ENCODE measurements at places on chromosomes 2 and 18.

DNA sequence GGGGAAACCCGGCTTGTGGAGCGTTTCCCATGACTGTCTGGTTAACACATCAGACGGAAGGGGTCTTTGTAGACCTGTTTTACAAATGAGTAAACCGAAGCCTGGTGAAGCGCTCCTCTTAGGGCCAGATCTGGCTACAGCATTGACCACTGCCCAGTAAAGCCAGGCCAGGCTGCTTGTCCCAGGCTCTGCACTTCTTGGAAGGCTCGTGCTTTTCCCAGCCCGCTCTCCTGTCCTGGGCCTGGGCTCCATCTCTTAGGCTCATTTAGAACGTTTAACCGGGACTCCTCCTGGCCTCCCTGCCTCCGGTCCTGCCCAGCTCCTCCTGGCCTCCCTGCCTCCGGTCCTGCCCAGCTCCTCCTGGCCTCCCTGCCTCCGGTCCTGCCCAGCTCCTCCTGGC, 4.8 kb downstream of the GPC1 start:
- DNase-seq, result no peak

- no peak for DNase-seq
These were observed 7.6 kb downstream of the SDC1 start for GRCh38 chr2:20217041-20217970.

- no peak for DNase-seq
These were observed 176.5 kb upstream of the SPRED2 start for GRCh38 chr2:65608916-65609315.

GRCh38 chr2:177275040-177275742, 10.7 kb upstream of the NFE2L2 start:
- no peak for DNase-seq

- DNase-seq, result no peak
These were observed 10.6 kb downstream of the MC5R start for GRCh38 chr18:13834496-13835015.

DNA sequence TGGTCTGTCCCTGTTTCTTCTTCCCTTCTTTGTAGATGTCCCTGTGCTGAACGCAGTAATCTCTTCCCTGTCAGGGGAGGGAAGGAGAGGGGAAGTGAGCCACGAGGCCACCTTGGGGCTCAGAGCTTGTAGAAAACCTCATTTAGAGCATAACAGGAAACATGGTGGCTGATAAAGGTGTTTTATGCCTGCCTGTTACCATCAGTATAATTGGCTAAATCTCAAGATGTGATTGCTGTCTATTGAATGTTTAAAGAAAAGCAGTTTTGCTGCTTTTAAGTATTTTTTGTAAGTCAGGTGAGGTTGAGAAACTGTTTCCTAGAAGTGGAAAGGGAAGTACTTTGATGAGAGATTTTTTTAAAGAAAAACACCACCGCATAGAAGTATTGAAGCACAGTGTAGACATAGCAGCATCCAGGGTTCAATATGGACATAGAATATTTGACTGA, 59.7 kb upstream of the PDK1 start:
- DNase-seq, result peak; percentile 40

DNA sequence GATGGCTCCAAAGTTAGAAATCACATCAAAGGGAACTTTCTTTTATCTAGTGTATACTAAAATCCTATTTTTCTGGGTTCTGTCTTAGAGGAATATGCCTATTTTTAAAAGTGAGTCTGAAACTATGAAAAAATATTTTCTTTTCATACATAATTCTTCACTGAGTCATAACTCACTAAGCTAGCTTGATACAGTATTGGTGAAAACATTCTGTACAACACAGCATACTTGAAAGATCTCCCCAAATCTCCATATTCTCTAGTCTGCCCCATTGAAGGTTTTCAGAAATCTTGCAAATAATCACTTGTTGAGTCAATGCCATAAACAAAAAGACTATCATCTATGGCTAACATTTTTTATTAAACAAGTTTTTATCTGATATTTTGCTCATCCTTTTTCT, 44.5 kb downstream of the COL3A1 start:
- DNase-seq, result no peak

DNA sequence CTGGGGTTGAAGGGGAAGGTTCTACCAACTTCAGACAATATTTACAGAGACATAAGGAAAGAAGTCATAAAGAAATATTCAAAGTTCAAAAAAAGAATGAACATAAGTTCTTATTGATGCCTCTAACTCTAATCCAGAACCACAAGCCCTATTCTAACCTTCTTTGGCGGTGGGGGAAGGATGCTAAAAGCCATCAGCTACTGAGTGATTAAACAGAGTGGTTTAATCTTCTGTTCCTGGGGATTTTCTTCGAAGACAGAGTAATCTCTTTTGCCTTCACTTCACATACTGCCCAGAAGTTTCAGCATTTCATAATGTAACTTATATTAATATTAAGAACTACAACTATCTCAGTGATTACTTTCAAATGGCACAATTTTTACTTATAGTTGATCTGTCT, 51.2 kb upstream of the TXNDC2 start:
- no peak for DNase-seq

DNA sequence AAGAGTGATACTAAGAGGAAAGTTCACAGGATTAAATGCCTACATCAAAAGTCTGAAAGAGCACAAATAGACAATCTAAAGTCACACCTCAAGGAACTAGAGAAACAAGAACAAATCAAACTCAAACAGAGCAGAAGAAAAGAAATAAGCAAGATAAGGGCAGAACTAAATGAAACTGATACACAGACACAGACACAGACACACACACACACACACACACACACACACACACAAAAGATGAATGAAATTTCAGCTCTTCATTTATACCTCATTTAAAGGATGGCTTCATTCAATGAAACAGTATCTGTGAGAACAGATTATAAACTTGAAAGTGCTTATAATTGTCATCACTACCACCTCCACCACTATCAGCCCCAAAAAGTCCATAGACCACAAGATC, 428.9 kb downstream of the MBD2 start:
- DNase-seq, result no peak

GRCh38 chr2:20430461-20431300, 16.2 kb upstream of the RHOB start:
- DNase-seq, result no peak

GRCh38 chr2:72090271-72090720, 57.4 kb downstream of the CYP26B1 start:
- DNase-seq, result no peak

GRCh38 chr2:4140281-4140970, 437.1 kb downstream of the DCDC2C start:
- DNase-seq, result no peak

DNA sequence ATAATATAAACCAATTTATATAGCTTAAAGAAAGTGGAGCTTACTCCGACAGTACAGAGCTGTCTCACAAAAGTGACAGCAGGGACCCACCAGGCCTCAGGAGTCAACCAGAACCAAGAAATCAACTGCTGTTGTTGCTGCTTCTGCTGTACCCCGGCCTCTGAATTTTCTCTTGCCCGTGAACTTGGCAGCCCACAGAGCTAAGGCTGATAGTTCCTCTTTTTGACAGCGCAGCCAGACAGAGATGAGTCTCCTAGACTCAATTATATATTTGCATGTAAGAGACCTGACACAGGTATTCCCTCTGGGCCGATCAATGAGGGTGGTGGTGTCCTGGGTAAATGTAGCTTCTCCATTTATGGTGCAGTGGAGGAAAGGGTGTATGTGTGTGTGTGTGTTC, 109.4 kb downstream of the KCTD1 start:
- DNase-seq, result no peak

GRCh38 chr2:126990200-126990599, 91.5 kb downstream of the TEX51 start:
- DNase-seq, result no peak

- no peak for DNase-seq
These were observed 46.4 kb downstream of the PCBP1 start for GRCh38 chr2:70133491-70134322.

GRCh38 chr2:16040271-16041010, 100.1 kb downstream of the MYCN start:
- DNase-seq, result no peak

DNA sequence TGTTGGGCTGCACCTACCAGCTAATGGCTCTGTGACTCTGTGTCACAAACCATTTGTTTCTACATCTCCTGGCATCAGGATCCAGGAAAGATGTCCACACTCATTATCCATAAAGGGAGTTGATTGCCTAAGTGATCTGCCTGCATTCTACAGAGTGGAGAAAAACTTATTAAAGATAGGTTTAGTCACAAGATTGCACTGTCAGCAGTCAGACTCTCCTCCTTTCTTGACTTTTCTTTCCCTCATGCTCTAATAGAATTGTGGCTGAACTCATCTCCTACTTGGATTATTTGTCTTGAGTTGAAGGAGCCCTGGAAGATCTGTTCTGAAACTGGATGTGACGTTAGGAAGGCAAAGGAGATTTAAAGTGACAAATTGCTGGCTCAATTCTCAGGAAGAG, 152.7 kb downstream of the SLC8A1 start:
- no peak for DNase-seq

DNA sequence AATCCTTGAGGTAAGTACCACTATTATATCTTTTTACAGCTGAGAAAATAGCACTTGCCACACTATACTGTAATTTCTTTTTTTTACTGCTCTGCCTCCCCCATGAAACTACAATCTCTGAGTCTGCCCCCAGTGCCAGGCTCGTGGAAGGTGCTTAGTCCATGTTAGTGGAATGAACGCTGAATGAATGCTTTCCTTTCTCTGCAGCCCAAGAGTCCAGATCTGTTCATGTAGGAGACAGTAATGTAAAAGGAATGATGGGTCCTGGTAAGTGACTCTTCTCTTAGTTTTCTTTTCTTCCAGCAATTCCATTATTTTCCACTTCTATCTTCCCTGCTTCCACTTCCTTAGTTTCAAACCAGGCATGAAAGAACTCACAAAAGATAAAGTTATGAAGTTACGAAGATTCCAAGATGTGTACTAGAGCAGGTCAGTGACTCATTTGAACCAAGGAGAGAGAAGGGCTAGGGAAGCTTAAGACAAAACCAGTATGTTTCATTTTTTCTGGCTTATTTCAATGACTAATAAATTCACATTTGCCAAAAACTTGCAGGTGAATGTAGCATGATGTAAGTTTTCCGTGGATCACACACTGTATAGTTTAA, 46.0 kb downstream of the ARHGEF33 start:
- DNase-seq, result no peak

DNA sequence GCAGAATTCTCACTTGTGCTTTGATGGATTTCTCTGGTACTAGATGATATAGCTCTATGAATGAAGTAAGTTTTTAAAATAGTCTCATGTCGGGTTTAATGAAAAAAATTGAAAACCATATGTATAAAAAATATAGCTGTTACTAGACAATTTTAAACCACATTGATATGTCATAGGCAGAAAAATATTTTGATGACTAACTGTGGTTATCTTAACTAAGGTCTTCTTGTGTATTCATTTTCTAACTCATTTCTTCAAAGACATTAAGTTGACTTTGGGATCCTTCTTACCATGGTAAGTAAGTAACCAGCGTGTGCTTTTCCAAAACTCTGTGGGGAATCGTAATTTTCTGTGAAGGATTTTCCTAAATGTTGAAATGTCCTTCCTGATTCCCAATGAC, 160.9 kb upstream of the COL3A1 start:
- no peak for DNase-seq

GRCh38 chr2:23350792-23351355, 34.1 kb upstream of the KLHL29 start:
- DNase-seq, result no peak

DNA sequence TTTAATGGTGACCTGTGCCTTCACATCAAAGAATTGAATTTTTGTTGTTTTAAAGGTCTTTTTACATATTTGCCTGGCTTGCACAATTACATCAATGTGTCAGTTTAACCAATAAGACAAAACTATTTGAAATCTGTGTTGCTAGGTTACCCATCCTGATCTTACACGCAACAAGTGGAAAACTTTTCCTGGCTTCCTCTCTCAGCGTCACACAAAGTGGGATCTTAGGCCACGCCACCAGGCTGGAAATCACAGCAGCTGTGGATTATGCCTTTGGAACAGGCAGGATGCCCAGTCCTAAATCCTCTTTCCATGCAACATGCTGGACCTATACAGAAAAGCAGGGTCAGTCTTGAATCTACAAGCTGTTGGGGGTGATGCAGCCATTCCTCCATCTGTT, 298.2 kb upstream of the HNRNPA3 start:
- no peak for DNase-seq

- DNase-seq, result no peak
These were observed 220.1 kb downstream of the AGPS start for GRCh38 chr2:177612659-177613058.

DNA sequence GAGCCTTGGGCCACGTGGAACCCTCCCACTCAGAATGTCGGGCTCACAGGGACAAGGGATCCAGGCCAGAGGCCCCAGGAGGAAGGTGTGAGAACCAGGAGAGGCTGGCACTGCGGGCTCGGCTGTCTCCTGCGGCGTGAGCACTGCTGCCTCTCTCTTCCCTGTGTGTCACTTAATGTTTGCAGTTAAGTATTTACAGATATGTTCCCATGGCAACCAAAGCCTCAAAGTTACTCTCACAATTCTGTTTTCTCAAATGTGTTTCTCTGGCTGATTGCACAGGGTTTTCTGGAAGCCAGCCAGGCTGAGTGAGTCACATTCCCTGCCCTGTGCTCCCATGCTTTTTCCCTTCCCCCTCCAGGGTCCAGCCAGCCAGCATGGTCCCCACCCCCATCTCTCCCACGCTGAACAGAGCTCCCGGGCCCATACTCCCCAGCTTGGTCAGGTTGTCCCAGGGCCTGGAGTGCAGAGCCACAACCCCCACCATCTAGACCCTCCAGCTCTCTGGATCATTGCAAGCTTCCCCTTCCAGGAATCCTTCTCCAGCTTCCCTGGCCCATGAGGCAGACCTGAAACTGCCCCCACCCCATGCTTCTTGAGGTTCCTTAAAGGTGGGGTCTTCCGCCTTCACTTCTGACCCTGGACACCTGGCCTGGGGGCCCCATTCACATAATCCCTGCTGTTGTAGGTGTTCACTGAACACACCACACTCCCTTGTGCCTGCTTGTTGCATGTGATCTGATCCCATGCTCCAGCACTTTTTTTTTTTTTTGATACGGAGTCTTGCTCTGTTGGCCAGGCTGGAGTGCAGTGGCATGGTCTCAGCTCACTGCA, 265.9 kb downstream of the CELF4 start:
- no peak for DNase-seq

- DNase-seq, result no peak
These were observed 483.1 kb downstream of the DPP10 start for GRCh38 chr2:114925296-114926255.

GRCh38 chr2:71609958-71610357, 156.6 kb downstream of the DYSF start:
- no peak for DNase-seq

DNA sequence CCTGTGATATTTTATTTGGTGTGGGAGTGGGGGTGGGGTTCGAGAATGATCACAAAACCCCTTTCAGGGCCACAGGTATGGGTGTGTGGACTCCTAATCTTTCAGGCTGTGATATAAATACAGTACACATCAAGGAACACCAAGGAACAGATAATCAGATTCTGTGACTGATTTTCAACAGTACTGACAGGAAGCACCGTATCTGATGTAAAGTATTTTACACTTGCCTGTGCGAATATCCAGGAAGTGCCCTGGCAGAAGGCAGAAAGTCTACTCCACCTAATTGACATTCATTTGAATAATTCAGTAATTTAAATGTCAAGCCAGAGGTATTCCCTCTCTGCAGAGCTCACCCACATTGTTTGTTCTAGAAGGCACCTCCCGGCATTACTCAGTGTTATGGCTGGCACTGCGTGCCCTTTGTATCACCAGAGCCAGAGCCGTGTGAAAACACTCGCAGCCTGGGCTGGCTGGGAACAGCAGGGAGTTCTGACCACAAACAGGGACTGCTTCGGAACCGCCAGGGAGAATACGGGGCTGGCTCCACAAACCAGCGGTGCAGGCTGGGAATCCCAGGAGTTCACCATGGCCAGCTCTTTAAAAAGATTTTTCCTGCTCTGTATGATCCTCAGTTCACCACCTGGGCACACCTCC, 91.8 kb downstream of the ACVR1 start:
- DNase-seq, result peak; percentile 18

GRCh38 chr2:12316476-12316875, 400.3 kb upstream of the TRIB2 start:
- DNase-seq, result no peak
